HAP-1 (cell line): ENCODE measurements at places on chromosomes 12 and 14.

- DNase-seq, result no peak
These were observed 9.0 kb upstream of the PCNX1 start for GRCh38 chr14:70898111-70898745.

GRCh38 chr14:99729991-99730875, 46.1 kb downstream of the CYP46A1 start:
- peak; percentile 55 for DNase-seq

DNA sequence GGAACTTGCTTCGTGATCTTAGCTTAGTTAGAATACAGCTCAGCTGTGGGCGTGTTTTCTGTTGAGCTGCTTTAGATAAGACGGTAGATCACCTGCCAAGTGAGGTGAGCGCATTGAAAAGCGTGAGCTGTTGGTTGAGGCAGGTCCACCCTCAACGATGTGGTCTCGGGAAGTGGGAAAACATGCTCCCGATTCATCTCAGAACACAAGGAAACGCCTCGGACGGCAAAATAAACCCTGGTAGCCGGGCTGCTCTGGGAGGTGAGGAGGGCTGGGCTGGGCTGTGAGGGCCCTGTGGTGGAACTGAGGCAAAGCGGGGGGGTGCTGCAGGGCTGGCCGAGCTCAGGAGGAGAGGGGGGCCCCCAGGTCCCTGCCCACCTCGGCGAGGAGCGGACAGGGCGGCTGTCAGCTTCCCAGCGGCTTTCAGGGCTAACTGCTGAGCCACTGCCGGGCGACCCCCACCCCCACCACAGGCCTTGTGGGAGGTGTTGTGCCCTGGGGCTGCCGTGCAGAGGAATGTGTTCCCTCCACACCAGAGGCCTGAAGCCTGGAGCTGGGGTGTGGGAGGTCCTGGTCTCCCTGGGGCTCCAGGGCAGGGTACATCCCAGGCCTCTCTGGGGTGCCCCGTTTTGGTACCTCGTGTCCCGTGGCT, 30.7 kb downstream of the NOC4L start:
- DNase-seq, result no peak

DNA sequence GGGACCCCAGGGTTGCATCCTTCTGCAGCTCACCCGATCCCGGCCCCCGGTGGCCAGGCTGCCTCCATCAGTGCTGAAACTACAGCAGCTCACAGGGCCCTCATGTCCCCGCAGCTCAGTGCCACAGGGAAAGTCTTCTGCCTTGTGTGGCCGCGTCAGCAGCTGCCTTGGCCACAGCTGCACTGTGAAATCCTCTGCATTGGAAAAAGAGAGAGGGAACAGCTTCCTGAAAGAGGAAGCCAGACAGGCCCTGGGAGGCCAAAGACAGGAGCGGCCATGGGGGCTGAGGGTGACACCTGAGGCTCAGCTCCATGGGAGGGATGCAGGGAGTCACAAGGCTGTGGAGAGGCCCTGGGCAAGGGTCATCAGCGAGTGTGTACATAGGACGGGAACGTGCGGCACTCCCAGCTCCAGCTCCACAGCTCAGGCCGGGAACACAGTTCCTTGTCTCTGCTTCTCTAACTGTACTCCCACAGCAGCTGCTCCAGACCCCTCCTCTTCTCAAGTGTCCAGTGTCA, 32.7 kb downstream of the PARP2 start:
- DNase-seq, result no peak

DNA sequence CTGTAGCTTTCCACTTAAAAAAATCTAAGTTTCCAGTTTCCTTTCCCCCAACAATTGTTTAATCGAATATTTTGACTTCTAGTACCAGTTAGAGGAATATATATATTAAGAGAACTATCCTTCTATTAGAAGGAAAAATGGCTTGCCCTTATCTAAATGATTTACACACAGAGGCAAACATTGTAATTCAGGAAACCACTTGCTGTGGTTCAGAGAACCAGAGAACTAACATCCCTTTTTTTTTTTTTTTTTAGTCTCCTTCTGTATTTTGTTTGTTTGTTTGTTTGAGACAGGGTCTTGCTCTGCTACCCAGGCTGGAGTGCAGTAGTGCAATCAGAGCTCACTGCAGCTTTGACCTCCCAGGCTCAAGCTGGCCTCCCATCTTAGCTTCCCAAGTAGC, 746.6 kb downstream of the VRK1 start:
- no peak for DNase-seq

GRCh38 chr14:53003776-53004175, 52.9 kb upstream of the FERMT2 start:
- DNase-seq, result no peak

DNA sequence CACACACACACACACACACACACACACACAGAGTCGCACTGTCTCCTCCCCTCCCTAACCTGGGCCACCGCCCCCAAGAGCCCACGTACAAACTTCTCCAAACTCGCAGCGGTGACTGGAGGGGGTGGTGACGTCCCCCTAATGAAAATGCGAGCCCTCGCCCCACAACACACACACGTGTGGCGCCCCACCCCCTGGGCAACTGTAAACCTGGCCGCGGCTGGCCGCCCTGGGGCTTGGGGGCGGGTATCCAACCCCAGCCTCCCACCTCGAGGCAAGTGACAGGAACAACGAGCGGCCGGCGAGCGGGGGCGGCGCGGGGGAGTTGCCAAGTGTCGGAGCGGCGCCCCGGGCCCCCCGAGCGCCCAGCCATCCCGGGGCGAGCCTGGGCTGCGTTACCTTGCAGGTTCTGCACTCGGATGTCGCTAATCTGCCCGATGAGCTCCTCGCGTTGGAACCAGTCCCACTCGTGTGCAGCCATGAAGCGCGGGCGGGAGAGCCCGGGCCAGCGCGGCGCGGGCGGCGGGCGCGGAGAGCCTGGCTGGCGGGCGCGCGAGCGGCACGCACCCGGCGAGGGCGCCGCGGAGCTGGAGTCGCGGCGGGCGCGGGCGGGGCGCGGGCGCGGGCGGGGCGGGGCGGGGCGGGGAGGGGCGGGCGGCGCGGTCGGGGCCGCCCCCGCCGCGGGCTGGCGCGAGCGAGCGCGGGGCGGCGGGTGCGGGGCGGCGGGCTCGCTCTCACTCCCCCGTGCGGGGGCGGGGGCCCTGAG, at the start of gene CLMN:
Gene CLMN (minus strand): TSS at position 597 of the 766 bp plus-strand sequence. CDS start 116 bp downstream, at position 481.
- DNase-seq, result peak; percentile 33

DNA sequence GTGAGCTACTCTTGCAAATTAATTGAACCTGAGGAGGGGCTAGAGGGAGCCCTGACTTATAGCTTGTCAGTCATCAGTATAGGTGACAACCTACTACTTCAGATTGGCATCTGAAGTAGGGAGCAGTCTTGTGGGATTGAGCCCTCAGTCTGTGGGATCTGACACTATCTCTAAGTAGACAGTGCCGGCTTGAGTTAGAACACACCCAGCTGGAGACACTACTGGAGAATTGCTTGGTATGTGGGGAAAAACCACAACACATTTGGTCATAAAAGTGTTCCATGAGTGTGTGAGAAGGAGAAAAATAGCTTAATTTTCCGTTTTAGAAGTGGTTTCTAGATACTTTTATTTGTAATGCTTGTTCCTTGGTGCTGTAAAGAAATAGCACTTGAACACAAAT, 30.5 kb upstream of the DDHD1 start:
- no peak for DNase-seq

GRCh38 chr14:69312608-69313007, 52.6 kb downstream of the GALNT16 start:
- DNase-seq, result no peak

GRCh38 chr14:30553311-30553989, 5.5 kb upstream of the G2E3 start:
- DNase-seq, result no peak

- peak; percentile 74 for DNase-seq
These were observed 825 bp upstream of the CCDC85C start for GRCh38 chr14:99604766-99605298.

DNA sequence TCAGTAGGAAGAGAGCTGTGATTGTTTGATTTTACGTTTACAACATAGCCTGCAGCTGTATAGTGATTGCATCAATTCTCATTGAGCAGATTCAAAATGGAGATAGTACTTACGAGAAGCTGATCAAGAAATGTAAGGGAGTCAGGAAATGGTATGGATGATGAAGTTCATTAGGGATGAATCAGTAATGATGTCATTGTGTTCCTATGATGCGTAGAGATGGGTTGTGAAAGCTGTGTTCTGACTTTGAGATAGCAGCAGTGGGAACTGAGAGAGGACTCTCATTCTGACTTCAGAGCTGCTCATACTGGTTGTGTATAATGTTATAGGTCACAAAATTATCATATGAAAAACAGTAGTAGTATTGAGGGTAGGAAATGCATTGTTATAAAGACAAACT, 44.0 kb downstream of the TTLL5 start:
- DNase-seq, result no peak

GRCh38 chr12:2095878-2096277, 43.1 kb downstream of the CACNA1C start:
- DNase-seq, result no peak

DNA sequence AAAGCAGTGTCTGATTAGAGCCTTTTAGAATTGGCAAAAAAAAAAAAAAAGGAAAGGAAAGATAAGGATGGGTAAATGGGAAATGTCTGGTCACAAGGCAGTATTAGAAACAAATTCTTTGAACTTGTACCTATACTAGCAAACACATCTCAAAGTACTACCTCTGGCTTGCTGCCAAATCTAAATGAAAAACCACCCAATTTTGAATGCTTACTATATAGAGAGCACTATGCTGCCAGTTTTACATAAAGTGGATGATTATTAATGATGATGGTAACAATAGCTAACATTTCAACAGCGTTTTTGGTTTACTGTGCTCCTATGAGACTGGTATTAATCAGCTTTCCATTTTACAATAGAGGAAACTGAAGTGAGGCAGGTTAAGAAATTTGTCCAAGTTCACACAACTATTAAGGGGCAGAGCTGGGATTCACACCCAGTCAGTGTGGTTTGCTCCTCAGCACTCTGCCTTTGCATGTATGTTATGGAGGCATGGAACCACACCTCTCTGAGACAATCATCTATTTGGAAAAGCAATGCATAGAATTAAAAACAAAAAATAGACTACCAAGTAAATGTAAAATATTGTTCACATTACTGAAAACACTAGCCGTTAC, 34.2 kb downstream of the ATP2B1 start:
- DNase-seq, result no peak

DNA sequence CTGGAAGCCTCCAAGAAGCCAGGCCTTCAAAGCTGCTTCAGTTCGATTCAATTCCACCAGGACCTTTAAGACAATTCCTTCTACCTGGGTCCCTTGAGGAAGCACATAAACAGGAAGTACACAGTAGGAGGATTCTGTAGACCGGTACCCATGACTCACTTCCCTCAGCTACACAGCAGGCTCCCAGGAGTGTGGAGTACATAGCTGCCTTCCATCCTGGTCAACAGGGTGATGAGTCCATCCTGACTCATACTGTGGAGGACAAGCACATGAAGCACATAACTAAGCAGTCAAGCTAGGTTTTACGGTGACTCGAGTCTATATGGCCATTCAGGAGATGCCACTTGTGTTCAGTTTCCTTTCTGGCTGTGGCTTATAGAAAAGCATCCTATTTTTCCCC, 197.6 kb upstream of the RBM19 start:
- no peak for DNase-seq

DNA sequence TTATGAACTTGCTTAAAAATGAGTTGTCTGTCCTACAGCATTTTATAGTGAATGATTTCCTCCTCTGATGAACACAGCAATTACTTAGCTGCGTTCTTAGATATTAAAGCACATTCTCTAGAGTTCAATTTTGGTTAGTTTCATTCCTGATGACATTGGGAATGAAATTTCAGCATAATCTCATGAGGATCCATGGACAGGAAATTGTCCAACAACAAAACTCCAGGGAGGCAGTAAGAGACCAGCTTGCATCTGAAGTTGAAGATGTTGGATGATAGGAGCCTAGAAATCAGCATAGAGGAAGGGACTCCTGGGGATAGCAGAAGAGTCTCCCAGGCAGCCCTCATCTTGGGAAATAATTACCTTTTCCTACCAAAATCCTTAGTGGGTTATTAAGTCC, 128.7 kb upstream of the RAP1B start:
- no peak for DNase-seq

GRCh38 chr12:15244341-15244740, 23.1 kb upstream of the RERG start:
- no peak for DNase-seq

GRCh38 chr14:106487600-106487999, 961.2 kb downstream of the TMEM121 start:
- no peak for DNase-seq

DNA sequence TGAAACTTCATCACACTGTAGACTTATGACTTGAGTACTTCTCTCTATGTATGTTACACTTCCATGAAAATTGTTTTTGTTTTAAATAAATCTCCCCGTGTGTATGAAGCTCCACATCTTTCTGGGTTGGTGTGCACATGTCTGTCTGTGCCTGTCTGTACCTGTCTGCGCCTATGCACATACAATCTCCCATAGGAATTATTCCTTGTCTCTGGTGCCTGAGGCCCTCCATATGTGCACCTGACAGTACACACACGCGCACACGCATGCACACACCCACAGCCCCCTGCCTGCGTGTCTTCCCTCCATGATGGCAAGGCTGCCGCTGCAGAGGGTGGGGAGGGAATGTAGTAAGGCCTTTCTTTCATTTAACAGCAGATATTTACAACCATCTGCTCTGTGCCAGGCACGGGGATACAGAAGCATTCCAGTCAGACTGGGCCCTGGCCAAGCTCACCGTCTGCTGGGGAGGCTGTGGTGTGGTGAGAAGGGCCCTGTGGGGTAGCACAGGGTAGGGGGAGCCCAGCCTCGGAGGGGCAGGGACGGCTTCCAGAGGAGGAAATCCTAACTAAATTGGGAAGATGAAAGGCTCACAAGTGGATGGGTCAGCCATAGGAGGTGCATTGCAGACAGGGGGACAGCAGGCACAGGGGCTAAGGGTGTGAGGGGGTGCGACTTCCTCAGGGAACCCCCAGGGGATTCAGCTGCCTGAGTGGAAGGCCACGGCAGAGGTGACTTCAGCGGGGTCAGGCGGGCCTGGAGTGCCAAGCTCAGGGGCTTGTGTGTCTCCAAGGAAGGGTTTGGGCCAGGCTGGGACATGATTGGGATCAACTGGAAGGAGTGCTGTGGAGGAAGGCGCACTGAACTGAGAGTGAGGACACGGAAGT, 26.1 kb downstream of the KRT8 start:
- no peak for DNase-seq

- no peak for DNase-seq
These were observed 23.2 kb upstream of the RAP1B start for GRCh38 chr12:68587448-68587873.

GRCh38 chr14:52706286-52706685, 714 bp upstream of the PSMC6 start:
- DNase-seq, result no peak

- DNase-seq, result no peak
These were observed 243.2 kb downstream of the ALX1 start for GRCh38 chr12:85523197-85523596.

- DNase-seq, result no peak
These were observed 33.1 kb downstream of the NPC2 start for GRCh38 chr14:74459976-74460375.
